NCI-H345 (cell line): ENCODE measurements at places on chromosomes 7 and 10.

GRCh38 chr7:120806669-120807068 lies 51.3 kb downstream of the TSPAN12 start:
- DNase-seq: no peak

DNA sequence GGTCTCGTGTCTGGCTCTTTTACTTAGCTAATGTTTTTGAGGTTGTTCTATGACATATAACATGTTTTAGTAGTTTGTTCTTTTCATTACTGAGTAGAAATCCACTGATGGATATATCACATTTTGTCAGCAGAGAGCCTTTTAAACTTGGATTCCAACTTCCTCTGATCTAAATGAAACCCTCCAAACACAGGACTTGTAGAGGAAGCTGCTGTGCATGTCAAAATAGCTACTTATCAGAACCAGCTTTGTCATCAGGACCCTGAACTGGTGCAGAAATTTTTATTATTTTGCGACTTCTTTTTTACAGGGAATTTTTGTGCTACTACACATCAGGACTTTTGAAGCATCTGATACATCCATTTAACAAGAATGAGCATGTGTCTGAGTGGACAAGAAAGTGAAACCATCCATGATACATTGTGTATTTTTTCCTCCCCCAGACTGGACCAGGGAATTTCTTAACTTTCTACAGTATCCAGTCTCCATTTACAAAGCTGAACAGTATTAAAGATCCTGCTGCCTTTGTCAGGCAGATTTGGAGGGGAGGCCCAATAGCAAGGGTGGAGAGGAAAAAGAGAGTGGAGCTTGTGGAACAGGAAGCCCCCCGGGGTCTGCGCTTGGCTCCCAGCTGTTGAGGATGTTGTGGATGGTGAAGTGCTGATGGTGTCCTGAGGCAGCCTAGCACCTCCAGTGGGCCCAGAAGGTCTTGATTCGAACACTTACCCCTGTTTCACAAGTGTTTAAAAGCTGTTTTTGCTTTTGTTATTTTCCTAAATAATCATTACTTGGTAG lies 29.3 kb upstream of the MTPAP start:
- no peak for DNase-seq

DNA sequence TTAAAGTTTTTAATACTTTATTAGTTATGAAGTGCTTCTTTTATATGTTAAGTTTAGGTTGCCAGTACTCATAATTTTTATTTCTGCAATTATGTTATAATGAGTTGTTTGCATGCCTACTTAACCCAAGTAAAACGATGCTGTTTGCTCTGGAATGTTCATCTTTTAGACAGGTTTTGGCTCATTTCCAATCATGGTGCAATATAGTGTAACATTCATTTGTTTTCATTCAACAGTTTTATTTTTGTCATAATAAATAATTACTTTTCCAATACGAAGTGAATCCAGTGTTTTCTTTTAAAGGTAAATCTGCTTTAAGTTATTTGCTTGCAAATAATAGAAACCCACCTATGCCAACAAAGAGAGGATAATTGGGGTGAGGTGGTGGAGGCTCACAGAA lies 22.1 kb downstream of the ARL5B start:
- no peak for DNase-seq

DNA sequence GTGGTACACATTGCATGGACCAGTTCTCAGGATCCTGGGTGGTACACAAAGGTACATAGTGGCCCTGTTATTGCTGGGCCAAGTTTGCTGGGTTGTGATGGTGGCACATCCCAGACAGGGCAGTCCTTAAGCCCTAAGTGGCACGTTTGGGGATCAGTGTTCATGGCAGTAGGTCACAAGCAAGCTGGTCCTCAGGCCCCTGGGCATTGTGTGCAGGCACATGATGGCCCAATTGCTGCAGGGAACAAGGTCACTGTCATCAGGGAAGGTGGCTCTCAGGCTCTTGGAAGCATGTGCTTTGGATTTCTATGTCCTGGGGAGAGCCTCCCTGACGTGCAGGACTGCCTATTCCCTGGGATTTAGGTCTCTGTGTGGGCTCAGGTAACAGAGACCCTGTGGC lies 412.3 kb upstream of the LRRTM3 start:
- DNase-seq: no peak

GRCh38 chr10:19749185-19749729 lies 67.0 kb upstream of the PLXDC2 start:
- no peak for DNase-seq

DNA sequence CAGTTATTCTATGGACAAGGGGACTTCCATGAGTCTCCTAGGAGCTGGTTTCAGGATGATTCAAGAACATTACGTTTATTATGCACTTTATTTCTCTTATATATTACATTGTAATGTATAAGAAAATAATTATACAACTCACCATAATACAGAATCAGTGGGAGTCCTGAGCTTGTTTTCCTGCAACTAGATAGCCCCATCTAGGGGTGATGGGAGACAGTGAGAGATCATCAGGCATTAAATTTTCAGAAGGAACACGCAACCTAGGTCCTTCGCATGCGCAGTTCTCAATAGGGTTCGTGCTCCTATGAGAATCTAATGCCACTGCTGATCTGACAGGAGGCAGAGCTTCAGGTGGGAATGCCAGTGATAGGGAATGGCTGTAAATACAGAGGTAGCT lies 137.9 kb downstream of the ANKRD30A start:
- DNase-seq: no peak

DNA sequence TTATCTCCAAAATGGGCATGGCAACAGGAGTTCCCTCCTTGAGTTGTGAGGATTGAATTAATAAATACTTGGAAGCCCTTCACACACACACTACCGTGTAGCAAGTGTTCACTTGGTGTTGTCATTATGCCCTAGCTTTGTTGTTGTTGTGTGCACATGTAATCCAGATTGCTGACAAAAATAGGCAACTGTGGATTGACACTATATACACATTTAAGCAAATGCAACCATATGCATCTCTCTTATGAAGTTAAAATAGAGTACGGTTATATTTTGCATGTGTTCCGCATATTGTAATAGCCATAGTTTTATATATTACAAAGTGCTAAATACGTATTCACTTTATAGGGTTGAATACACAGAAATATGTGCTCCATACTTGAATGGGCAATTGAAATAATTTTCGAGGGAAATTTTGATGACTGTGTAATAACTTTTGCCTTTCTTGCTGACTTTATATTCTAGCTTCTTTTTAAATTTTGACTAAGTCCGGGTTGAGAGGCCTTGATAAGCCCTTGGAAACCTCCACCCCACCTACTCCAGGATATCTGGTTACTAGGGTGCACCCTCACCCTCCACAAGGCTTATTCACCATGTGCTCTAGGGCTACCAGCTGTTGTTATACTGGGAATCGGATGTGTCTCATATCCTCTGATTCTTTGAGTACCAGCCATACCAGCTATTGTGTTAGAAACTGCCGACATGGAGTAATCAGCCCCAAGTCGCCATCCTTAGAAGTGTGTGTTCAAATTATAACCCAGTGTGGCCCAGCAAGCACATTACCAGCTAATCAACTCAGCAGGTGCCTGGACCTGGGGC lies 265.0 kb downstream of the CAMK1D start:
- no peak for DNase-seq

- no peak for DNase-seq
Measured at GRCh38 chr7:80591654-80592053, 46.8 kb upstream of the CD36 start.

- DNase-seq: no peak
Measured at GRCh38 chr10:80165173-80165572, 32.6 kb downstream of the PLAC9 start.

DNA sequence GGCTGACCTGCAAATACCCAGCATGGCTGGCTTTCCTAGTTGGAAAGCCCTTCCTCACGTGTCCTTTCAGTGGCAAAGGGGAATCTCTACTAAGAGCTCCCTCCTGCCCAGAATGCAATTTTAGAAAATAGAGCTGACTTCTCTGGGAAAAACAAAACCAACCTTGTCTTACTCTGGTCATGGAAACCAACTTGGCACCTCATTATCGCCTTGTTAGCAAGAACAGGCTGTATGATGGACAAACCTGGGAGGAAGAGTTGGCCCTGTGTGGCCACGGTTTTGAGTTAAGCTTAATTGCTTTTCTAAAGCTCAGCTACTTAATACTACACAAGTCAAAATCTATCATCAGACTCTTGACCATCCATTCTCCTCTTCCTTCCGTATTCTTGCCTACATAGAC lies 94.1 kb upstream of the PDCD4 start:
- DNase-seq: no peak

DNA sequence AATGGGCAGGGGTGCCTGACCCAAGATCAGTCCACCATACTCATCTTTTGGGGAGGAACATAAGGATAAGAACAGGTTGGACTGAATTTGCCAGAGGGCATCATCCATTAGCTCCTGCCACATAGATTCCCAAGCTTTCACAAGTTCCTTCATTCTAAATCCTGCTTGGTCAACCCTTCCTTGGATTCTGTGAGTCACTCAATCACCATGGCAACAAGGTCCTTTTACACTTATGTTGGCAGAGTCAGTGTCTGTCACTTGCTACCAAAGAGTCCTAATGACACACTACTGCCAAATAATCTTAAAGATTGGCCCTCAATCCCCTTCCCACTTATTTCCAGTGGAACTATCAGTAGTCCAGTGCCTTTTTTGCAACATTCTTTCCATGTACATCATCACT lies 5.0 kb upstream of the LGI1 start:
- DNase-seq: no peak

GRCh38 chr10:24469993-24470392 lies 253.7 kb downstream of the ARHGAP21 start:
- no peak for DNase-seq

GRCh38 chr7:69796416-69796815 lies 198.1 kb downstream of the AUTS2 start:
- no peak for DNase-seq

DNA sequence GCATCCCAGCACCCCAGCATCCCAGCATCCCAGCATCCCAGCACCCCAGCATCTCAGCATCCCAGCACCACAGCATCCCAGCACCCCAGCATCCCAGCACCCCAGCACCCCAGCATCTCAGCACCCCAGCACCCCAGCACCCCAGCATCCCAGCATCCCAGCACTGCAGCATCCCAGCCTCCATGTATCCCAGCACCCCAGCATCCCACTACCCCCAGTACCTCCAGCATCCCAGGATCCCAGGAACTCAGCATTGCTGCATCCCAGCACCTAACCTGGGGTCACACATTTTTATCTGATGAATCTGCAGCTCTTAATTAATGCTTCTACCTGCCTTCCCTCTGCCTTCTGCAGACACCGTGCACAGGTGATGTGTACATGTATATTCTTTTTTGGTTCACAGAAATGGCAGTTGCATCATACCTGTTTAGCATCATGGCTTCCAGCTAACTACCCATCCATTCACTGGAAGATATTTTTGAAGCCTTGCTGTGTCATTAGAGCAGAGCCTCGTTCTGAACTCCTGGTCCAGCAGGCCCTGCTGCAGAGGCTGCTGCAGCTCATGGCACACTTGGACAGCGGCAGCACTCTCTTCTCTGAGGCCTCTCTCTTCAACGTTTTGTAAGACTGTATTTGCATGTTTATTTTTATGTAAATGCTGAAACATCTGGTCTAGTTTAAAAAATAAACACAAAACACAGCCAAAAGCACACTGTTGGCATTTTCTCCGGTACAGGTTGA lies 4.6 kb upstream of the CFAP46 start:
- DNase-seq: no peak

- peak; percentile 21 for DNase-seq
Measured at GRCh38 chr10:114653926-114654325, 4.1 kb downstream of the ABLIM1 start.

GRCh38 chr7:134771889-134772288 lies 7.5 kb upstream of the CALD1 start:
- peak; percentile 19 for DNase-seq

- DNase-seq: no peak
Measured at GRCh38 chr10:2212244-2212834, 475.0 kb upstream of the ADARB2 start.

GRCh38 chr7:130998993-130999602 lies 265.1 kb upstream of the KLF14 start:
- no peak for DNase-seq

DNA sequence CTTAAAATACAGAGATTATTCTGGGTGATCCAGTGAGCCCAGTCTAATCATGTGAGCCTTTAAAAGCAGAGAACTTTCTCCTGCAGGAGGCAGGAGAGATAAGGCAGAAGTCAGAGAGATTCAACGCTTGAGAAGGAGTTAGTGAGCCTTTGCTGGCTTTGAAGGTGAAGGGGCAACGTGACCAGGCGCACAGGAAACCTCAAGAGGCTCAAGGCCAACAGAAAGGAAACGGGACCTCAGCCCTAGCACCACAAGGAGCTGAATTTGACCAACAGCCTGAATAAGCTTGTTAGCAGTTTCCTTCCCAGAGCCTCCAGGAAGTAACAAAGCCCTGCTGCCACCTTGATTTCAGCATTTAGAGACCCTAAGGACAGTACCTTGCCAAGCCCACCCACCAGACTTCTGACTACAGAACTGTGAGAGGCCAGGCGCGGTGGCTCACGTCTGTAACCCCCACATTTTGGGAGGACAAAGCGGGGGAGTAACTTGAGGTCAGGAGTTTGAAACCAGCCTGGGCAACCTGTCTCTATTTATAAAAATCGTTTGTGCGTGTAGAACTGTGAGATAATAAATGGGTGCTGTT lies 87.3 kb upstream of the KAT6B start:
- DNase-seq: no peak

- DNase-seq: no peak
Measured at GRCh38 chr10:34370126-34370525, 445.0 kb downstream of the PARD3 start.

- no peak for DNase-seq
Measured at GRCh38 chr10:3892440-3893425, 107.7 kb upstream of the KLF6 start.

DNA sequence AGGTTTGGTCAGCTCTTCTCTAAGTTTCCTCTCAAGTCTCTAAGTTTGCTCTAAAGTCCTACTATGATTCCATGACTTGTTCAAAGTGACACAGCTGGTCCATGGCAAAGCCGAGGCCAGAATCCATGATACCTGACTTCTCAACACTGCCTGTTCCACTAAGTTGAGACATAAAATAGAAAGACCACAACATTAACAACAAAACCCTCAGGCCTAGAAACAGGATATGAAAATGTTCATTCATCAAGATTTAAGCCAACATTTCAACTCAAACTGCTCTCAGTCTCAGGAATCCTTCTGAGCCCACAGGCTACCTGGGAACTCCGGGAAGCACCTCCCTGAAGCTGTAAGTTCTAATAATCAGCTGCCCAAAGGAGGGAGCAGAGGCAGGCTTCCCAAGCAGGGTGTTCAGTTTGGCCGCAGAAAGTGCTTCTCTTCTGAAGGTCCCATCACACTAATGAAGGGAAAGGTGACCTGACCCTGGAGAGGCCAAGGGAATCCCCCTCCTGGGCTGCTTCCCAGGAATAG lies 62.9 kb downstream of the STK17A start:
- DNase-seq: no peak

DNA sequence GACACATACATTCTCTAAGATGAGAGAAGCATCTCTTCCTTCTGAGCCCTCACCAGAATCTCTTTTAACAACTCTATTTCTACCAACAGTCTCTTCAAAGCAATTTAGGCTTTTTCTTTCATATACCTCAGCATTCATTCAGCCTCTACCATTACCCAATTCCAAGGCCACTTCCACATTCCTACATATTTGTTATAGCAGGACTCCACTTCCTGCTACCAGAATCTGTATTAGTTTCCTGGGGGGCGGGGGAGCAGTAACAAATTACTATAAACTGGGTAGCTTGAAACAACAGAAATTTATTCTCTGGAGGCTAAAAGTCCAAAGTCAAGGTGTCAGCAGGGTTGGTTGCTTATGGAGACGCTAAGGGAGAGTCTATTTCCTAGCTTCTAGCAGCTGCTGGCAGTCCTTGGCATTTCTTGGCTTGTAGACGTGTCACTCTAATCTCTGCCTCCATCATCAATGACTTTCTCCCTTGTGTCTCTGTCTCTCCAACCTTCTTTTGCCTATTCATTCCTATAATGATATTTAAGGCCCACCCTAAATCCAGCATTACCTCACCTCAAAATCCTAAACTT lies 7.4 kb downstream of the PRPS1L1 start:
- no peak for DNase-seq
